ENCODE measurements at places on chromosomes 11 and 22.
A peak's percentile ranks its signal among the peaks of the same experiment; 100 is the strongest.

- no peak for DNase-seq
These were observed 84.6 kb upstream of the LDLRAD3 start for GRCh38 chr11:35859301-35859700.

DNA sequence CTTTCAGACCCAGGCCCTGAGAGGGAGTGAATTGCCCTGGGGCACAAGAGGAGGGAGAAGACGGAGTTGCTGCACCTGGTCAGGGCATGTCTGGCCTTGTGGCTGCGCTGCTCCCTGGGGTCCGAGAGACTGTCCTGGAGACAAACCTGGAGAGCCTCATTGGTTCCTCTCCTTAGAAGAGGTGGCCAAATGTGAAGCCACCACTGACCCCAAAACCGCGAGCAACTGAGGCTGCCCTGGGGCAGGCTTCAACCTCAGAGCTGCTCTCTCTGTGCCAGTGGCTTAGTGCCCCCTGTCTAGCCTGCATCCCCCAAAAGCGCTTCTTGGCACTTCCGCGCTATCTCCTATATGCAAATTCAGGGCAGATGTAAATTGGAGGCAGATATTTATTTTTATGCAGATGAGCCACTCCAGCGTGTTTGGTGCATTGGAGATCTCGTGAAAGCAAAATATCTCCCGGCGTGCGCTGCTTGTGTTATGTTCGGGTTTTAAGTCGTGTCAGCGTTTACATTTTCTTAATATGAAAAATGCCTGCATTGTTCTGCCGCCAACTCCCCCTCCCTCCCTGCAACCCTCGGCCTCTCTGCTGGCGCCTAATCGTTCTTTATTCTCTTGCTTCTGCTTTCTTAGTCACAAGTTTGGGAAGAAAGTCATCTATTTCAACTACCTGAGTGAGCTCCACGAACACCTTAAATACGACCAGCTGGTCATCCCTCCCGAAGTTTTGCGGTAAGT is 69.5 kb downstream of the ARHGAP8 start:
- DNase-seq = no peak

DNA sequence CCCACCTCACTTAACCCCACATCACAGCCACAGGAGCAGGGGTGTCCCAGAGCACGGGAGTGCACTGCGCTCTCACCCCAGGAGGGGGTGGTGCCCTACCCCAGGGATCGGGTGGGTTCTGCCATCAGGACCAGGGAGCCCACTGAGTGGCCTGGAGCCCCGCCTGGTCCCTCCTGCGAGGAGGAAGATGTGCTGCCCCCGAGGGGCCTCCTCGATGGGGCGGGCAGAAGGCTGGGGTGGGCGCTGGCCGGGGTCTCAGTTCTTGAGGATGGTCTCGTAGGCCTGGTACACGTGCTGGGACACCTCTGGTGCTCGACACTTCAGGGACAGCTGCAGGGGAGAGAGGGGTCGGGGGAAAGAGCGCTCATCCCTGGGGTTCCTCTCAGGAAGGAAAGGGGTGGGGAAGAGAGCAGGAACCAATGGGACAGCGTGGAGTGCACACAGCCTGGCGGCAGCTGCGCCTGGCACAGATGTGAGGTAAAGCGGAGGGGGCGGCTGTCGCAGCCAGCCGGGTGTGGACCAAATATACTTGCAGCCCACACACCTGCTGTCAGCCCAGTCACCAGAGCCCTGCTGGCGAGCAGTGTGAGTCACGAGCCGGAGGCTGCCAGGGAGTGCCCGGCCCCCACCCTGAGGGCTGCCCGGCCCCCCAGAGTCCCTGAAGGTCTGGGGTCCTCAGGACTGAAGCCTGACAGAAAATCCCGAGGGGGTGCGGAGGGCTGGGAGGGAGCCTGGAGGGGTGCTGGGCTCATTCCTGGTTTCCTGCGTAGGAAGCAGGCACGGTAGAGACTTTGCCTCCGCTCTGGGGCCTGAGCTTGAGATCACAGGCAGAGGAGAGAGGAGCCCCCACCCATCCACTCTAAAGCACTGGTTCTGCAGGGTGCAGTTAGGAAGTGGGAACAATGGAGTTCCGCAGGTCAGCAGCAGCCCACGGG is 13.3 kb upstream of the RASL10A start:
- DNase-seq = no peak

GRCh38 chr11:131397675-131398074 is 27.3 kb downstream of the NTM start:
- no peak for DNase-seq

DNA sequence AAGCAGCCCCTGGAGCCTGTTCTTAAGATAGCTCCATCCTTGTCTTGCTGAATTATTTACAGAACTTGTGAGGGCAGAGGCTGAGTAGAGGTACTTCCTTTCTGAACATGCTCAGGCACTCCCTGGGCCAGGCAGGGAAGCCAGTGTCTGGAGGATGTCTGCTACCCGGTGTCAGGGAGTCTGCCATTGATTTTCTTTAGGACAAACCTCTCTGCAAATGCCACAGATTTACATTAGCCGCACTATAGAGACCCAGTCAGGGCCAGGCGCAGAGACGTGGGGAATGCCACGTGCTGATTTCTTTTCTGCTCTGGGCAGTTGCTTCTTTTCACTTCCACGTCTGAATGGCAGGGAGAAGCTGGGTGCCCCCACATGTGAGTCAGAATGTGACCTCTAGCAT is 585.5 kb downstream of the NTM start:
- DNase-seq = no peak

DNA sequence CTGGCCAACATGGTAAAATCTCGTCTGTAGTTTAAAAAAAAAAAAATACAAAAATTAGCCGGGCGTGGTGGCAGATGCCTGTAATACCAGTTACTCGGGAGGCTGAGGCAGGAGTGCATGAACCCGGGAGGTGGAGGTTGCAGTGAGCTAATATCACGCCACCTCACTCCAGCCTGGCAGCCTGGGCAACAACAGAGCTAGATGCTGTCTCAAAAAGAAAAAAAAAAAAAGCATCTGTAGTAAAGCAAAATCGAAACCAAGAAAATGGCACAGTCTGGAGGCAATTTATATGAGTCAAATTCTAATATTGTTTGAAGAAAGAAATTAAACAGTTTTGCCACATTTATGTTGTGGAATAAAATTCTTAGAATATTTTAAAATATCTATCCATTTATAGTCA is 365.0 kb upstream of the CHORDC1 start:
- DNase-seq = no peak

GRCh38 chr11:34158661-34159060 is 53.2 kb downstream of the NAT10 start:
- no peak for DNase-seq

DNA sequence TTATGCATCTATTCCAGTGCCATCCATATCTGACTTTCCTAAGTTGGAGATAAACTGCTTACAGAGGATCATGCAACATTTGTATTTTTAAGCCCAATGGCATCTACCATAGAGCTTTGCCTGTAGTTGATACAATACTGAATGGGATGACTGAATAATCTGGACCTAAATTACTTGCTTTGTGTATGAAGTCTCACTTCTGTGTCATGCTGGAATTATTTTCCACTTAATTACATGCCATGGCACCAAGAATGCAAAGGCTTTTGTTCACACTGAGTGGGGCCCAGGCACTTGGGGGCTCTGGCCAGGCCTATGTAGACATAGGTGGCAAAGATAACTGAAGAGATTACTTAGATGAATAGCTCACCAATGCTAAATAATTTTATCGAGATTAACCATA is 51.6 kb downstream of the OPCML start:
- DNase-seq = no peak

DNA sequence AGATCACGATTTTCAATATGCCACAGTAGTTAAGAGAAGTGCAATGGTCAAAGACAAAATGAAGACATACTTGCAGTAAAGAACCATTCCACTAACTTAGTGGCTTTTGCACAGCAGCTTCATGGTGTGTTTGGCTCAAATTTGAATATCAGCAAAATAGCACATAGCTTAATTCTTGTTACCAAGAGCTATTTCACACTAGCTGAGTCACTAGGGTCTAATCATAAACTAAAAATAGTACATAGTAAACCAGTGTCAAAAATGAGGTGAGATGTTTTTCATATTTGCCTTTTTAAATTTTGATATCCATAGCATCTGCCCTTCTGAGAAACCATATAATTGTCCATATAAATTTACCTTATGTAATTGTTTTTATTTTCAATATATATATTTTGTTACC is 325.0 kb upstream of the LUZP2 start:
- no peak for DNase-seq

GRCh38 chr22:49160261-49161001 is 667.2 kb downstream of the BRD1 start:
- DNase-seq = no peak

DNA sequence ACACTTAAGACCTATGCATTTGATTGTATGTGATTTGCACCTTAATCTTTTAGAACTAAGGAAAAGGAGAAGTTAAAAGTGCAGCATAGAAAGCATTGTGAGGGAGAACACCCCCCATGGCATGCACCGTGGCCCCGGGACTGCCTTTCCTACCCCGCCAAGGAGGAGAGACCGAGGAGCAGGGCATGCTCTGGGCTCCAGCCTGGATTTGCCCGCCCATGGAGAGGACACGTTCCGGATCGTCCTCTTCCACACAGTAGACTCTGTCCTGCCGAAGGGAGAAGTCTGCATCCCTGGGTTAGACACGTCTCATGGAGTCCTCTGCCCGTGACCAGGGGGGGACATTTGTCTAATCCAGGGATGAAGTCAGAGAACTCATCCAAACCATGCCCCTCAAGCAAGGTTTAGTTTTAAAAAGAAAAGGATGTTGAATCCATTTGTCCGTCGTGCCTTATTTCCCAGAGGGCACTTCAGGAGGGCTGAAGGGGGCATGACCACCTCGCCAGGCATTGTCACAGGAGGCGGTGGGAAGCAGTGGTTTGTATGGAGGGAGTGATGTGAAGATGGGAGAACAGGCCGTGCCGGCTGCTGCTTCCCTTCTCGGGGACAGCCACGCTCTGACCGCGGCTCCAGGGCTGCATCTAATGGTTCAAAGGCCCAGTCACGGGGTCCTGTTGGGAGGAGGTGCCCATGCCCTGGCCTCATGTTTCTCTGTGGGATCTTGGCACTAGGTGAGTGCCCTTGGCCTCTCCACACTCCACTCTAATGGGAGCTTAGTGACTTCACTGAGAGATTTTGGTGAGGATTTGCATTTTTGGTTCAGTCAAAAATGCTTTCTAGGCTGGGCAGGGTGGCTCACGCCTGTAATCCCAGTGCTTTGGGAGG is 66.2 kb upstream of the GAL start:
- no peak for DNase-seq

GRCh38 chr22:22498267-22498666 is 10.3 kb downstream of the ZNF280B start:
- DNase-seq = no peak

DNA sequence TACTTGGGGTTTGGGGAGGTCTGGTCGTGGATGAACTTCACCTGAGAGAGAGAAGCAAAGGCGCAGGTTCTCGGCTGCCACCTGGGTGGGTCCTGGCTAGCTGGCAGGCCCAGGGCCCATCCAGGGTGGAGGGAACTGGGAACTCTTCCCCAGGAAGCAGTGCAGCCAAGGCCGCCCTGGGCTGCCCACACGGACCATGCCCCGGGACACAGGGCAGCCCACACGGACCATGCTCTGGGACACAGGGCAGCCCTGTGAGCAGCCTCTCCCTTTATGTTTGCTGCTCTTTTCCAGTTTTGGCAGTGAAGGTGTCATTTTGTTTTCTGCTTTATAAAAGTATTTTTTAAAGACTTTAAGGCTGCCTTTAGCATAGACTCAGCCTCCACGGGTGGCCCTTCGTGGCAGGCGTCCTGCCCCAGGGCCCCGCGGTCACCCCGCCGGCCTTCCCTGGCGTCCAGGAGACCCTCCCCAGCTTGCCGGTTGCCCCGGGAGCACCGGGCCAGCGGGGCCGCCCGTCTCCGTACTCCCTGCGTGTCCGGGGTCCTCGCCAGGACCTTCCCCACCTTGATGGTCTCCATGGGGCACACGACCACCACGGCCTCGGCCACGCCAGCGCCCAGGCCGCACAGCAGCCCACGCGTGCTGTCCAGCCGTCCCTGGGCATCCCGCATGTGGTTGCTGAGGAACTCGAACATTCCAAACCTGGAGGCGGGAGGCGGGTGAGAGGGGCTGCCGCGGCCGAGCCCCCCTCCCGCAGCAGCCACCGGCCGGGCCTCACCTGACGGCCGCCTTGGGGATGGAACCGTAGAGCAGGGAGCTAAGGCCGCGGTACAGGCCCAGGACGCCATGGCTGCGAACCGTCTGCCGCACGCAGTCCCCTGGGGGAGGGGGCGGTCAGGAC is 1.1 kb downstream of the SLC25A1 start:
- no peak for DNase-seq

DNA sequence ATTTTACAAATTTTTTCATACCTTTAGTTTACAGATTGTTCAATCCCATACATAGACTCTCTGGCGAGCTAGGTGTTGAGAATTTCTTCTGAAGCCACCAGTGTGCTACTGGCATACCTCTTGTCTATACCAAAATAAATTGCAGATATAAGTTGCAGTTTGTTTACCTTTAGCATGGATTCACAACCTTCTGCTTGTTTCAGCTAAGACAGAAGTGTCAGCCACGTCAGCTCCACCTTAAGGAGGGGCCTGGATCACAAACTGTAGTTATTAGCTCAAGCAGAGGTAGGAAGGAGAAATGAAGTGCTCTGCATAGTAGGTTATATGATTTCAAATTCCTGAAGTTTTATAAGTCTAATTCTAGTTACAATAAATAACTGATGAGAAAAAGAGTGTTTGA is at the start of gene NXPE4:
Gene NXPE4 (minus strand): TSS at position 216 of the 400 bp plus-strand sequence. CDS start 1,027 bp downstream, outside the sequence.
- peak; percentile 54 for DNase-seq

DNA sequence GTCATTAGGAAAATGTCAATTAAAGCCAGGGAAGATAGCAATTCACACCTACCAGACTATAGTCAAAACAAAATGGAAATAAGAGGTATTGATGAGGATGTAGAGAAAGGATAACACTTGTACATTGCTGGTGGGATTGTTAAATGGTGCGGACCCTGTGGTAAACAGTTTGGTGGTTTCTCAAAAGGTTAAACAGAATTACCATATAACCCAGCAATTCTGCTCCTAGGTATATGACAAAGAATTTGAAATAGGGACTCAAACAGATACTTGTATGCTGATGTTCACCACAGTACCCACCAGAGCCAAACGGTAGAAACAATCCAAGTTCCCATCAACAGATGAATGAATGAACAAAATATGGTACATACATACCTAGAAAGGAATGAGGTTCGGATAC is 33.0 kb upstream of the TOP3B start:
- DNase-seq = no peak

DNA sequence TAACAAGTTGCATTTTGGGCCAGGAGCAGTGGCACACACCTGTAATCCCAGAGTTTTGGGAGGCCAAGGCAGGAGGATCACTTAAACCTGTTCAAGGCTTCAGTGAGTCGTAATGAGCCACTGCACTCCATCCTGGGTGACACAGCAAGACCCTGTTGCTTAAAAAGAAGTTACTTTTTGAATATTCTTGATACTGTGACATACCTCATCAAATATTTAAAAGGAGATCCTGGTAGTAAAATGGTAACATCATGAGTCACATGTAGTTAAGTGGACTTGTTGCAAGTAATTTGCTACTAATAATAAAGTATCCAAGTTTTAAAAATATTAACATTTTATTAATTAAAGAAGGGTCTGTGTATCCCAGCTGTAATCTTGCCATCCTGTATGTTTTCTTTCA is 18.3 kb downstream of the HMGXB4 start:
- DNase-seq = no peak

DNA sequence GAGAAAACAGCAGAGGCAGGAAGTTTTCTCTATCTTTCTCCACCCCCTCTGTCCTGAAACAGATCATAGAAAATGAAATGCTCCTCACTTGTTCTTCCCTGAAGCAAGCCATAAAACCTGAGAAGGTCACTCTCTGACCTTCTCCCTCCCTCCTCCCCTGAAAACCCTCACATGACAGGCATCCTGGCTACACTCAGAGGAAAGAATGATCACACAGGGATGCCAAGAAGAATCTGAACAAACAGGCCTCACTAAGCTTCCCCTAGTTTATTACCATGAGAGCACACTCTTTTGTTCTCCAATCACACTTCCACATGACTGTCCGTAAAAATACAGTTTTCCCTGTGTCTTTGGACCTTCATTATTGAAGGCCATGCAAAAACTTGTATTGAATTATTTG is 300.1 kb downstream of the BUD13 start:
- DNase-seq = no peak

Data from transverse colon (tissue), 4 donors.